Mammary epithelial cell (primary cell): ENCODE measurements at places on chromosomes 5 and 9. TPM values are rescaled to one million over a fixed set of nuclear protein-coding genes. Genes with fewer than 3 reads are reported as not detected.

The IL13 gene
- polyA plus RNA-seq = not detected

- peak; percentile 69 for DNase-seq
These were observed 88.2 kb downstream of the NREP start for GRCh38 chr5:111668477-111669414.

GRCh38 chr5:89694026-89694550 is 715.5 kb downstream of the CETN3 start:
- no peak for DNase-seq

DNA sequence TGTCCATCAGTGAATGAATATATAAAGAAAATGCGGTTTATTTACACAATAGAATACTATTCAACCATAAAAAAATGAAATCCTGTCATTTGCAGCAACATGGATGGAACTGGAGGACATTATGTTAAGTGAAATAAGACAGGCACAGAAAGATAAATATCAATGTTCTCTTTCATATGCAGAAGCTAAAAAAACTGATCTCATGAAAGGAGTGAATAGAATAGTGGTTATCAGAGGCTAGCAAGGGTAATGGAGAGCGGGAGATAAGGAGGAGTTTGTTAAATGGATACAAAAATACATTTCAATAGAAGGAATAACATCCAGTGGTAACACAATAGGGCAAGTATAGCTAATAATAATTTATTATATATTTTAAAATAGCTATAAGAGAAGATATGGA is 65.0 kb downstream of the AGTPBP1 start:
- no peak for DNase-seq

DNA sequence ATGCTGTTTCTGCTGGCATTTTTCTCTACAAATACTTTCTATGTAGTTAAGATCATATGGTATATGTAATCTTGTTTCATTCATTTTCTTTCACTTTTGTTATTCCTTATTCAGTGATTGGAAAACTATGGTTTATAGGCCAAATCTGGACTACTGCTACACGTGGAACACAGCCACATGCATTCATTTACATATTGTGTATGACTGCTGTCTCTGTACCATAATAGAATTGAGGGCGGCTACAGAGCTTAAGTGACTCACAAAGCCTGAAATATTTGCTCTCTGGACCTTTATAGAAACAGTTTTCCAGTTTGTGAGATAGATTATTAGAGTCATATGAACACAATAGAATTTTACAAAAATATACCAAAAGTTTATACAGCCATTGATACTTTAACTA is 133.6 kb upstream of the CDKN2B start:
- DNase-seq = peak; percentile 53

DNA sequence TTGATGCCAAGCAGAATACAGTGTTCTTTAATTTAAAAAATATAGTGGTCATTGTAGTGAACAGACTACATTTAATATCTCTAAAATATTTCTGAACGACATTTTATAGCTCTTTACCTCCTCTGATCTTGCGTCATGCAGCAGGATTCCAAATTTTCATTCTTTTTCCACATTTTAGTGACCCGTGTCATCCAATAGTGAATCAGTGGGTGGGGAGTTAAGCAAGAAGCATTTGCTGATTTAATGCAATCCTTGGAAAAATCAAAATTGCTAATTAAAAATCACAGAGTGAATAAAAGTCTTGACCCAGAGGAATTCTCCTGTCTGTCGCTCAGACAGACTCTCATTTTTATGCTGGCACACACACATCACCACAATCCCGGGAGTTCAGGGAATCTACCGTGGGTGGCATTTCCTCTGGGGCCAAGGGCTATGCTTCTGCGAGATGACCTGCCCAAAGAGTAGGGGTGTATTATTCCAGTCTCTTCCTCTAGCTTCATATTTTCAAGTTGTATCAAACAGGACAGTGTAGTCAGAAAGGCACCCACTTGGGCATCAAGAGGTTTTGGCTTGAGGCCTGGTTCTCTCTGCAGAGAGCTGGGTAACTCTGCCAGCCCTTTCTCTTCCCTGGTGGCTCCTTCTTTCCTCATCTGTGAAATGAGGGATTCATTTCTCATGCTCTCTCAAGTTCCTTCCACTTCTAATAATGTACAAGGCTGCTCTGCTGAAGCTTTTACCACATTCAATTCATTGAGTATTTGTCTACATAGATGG is 24.8 kb upstream of the OTP start:
- no peak for DNase-seq

The NR2F1 gene
- polyA plus RNA-seq = 7.8 TPM

GRCh38 chr9:31259824-31260223 is 1124.6 kb upstream of the ACO1 start:
- DNase-seq = no peak

DNA sequence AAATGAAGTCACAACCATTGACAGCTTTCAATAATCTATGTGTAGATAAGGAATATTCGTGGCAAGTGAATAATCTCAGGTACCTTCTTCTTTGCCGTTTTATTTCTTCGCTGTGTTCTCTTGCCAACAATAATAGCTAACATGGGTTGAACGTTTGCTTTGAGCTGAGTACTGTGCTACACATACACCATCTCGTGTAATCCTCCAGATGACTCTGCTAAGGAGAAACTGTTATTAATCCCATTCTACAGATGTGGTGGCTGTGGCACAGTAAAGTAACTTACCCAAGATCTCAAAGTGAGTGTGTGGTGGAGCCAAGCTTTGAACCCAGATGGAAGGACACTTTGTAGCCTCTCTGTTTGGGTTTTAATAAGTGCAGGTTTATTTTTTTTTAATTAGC is 179.7 kb downstream of the C9orf152 start:
- no peak for DNase-seq

The SMIM33 gene
- polyA plus RNA-seq = not detected

The SLC45A2 gene
- polyA plus RNA-seq = not detected

The RHOBTB3 gene
- polyA plus RNA-seq = 0.40 TPM

The GABRA1 gene
- polyA plus RNA-seq = not detected

DNA sequence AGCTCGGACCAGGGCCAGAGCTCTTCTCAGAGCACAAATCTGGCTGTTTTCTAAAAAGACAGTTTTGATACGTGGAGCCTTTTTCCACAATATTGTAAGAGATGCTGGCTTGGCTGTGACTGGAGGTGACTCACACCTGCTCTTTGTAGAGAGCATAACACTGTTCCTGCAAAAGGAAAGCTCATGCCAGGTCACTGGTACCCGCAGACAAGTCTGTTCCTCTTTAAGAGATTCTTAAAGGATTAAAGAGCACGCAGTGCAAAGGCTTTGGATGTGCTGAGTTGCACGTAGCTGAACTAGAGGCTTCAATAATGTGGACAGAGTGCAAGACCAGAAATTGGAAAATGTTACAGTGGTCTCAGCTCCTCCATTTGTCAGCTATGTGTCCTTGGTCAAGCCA is 19.0 kb downstream of the ACTL7B start:
- peak; percentile 75 for DNase-seq

The C5orf52 gene
- not detected for polyA plus RNA-seq

The ZNF300 gene
- polyA plus RNA-seq = 3.0 TPM

The TICAM2 gene
- 0.23 TPM for polyA plus RNA-seq

The BSPRY gene
- polyA plus RNA-seq = 0.90 TPM

GRCh38 chr9:127549751-127550150 is 62.3 kb upstream of the STXBP1 start:
- DNase-seq = no peak

DNA sequence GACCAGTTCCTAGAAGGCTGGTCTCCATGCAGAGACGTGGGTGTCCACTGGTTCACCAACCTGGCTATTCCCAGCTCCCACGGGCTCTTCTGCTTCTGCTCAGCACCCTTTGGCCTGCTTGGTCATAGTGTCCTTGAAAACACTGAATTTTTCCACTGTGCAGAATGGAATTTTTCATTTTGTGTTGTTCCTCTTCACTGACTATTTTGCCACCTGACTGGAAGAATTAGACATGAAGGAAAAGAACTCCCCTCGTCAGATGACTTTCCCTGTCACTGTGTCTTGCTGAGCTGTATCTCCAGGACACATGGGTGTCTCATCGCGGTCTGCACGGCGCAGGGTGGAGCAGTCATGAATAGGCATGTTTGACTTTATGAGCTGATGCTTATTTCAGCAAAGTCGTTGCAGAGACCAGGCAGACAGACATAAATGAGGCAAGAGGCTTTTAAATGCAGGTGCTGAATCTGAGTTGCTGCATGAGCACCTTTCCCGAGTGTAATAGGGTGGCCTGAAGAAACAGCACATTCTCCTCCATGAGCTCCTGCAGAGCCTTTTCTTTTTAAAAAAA is 50.2 kb upstream of the SEMA4D start:
- DNase-seq = peak; percentile 35

GRCh38 chr9:14846871-14847311 is 63.3 kb downstream of the FREM1 start:
- DNase-seq = peak; percentile 23

DNA sequence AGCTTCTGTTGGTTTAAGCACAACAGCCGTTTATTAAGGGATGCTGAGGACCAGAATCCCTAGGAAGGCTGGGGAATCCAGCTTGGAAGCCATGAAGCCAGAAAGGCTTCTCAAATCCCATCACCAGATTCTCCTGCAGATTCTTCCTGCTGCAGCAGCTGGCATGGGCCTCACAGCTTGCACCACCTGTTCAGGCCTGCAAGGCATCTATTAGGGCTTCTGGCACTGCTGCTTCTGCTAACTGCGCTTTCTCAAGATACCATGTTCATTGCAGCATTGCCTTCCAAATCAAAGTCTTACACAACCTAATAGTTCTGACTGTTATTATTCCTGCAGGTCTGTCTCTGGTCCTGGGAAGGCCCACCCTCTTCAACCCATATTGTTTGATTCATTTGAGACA is 51.2 kb upstream of the ZNF366 start:
- DNase-seq = no peak

- DNase-seq = no peak
These were observed 1.0 kb downstream of the ANKH start for GRCh38 chr5:14870337-14871213.

GRCh38 chr5:142736247-142736632 is 33.9 kb upstream of the ARHGAP26 start:
- no peak for DNase-seq

DNA sequence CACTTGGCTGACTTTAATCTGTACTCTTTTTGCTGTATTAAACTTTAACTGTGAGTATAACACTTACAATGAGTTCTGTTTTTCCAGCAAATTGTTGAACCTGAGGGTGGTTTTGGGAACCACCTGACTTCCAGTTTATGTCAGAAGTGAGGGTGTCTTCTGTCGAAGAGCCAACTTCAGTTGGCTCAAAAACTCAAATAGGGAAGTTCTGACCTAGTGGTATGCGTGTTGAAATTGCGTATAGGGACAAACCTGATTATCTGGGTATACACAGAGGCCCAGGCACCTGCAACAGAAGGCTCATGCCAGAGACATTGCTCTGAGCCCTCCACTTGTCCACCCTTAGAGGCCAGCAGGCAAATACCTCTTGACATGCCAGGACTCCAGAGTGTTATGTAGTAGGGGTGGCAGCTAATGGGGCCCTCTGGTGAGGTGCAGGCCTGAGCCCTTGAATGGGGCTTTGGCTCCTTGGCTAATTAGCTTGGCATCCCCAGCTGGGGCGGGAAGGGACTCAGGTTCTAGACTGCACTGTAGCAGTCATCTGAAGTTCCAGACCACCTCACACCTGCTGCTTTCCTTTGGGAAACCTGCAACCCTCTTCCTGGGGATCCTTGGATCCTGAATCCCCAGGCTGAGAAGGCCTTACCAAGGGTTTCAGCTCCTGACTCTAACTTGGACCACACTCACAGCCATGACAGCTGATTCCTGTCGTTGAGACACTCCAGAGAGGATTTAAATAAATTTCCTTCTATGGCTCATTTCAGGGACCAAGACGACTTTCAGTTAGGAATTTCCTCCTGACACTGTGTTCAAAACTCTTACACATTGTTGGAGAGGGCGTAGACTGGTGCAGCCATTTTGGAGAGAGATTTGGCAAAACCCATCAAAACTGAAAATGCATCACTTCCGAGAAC is 189.6 kb downstream of the HSPA4 start:
- DNase-seq = no peak

- DNase-seq = no peak
These were observed 438.1 kb downstream of the MAT2B start for GRCh38 chr5:163943546-163943945.

- DNase-seq = no peak
These were observed 831 bp upstream of the TBC1D9B start for GRCh38 chr5:179908528-179908927.

GRCh38 chr5:136639616-136640015 is 274.3 kb upstream of the TRPC7 start:
- no peak for DNase-seq

GRCh38 chr5:180467989-180468731 is 26.0 kb upstream of the CNOT6 start:
- DNase-seq = no peak

The RUSC2 gene
- polyA plus RNA-seq = 8.6 TPM

The PRRX2 gene
- polyA plus RNA-seq = not detected

- peak; percentile 4 for DNase-seq
These were observed 245.7 kb upstream of the ELAVL2 start for GRCh38 chr9:24071716-24072115.

GRCh38 chr5:52789851-52790250 is 2.1 kb downstream of the ITGA1 start:
- DNase-seq = no peak

DNA sequence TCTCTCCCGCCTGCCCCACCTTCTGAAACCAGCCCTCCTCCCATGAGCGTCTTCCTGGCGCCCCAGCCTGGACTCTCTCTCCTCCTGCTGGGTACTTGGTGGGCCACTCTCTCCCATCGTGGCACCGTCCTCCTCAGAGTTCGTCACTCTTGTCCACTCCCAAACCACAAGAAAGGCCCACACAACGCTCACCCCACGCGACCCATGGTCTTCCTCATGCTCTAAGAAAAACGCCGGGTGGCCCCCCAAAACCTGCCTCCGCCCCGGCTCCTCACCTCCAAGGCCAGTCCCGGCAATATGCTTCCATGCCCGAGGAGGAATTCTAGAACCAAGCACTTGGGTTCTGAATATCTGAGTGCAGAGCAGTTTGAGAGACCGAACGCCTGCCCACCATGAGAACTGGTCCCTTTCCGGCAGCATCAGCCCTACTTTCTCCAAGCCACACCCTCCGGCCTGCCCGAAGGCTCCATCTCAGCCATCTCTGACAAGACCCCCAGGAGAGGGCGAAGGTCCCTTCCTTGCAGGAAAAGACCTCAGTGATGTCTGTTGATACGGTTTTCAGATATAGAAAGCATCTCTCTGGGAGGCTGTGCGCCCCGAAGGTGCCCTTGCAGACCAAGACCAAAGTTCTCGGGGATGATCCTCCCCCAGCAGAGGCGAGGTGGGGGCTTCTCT is 15.0 kb downstream of the SLC6A3 start:
- no peak for DNase-seq

The EIF4EBP3 gene
- 2.8 TPM for polyA plus RNA-seq

- no peak for DNase-seq
These were observed 172.2 kb downstream of the NFIB start for GRCh38 chr9:14141699-14142098.

The NTRK2 gene
- 0.07 TPM for polyA plus RNA-seq
